Activated T-cell treated with anti-CD3 and anti-CD28 coated beads, Interleukin-2, amount 50 U/mL, for 4 hours (primary cell): ENCODE measurements at places on chromosomes 2 and 18. TPM values are rescaled to one million over a fixed set of nuclear protein-coding genes. Genes with fewer than 3 reads are reported as not detected.

AQP12A gene
- total RNA-seq, result not detected

SPP2 gene
- not detected for total RNA-seq

FAHD2B gene
- 7.0 TPM for total RNA-seq

NRP2 gene
- 1.6 TPM for total RNA-seq

LCT gene
- 0.05 TPM for total RNA-seq

TUBA4B gene
- not detected for total RNA-seq

ASPRV1 gene
- total RNA-seq, result 0.46 TPM

MARCO gene
- total RNA-seq, result 0.56 TPM

CD8B2 gene
- 0.11 TPM for total RNA-seq

NETO1 gene
- total RNA-seq, result 0.14 TPM

HOXD11 gene
- total RNA-seq, result not detected

GREB1L gene
- not detected for total RNA-seq

DNA sequence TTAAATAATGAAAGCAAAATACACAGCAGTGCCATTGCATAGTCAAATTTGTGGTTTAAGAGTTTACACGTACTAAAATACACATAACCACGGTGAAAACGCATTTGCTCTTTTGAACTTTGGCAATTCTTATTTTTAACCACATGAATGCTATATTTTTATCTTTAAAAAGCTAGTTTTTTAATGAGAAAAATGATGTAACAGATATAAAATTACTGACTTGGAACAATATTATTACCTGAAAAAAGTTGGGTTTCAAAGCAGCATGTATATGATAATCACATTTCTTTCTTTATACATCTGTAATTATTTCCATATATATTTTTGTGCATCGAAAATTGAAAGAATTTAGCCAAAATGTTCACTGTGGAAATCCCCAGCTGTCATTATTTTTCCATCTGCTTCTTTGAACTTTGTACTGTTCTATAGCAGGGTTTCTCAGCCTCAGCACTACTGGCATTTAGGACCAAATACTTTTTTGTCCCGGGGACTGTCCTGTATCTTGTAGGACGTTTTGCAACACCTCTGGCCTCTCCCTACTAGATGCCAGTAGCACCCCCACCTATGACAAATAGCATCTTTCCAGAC is 75.9 kb upstream of the CAB39 start:
- no peak for DNase-seq

DNA sequence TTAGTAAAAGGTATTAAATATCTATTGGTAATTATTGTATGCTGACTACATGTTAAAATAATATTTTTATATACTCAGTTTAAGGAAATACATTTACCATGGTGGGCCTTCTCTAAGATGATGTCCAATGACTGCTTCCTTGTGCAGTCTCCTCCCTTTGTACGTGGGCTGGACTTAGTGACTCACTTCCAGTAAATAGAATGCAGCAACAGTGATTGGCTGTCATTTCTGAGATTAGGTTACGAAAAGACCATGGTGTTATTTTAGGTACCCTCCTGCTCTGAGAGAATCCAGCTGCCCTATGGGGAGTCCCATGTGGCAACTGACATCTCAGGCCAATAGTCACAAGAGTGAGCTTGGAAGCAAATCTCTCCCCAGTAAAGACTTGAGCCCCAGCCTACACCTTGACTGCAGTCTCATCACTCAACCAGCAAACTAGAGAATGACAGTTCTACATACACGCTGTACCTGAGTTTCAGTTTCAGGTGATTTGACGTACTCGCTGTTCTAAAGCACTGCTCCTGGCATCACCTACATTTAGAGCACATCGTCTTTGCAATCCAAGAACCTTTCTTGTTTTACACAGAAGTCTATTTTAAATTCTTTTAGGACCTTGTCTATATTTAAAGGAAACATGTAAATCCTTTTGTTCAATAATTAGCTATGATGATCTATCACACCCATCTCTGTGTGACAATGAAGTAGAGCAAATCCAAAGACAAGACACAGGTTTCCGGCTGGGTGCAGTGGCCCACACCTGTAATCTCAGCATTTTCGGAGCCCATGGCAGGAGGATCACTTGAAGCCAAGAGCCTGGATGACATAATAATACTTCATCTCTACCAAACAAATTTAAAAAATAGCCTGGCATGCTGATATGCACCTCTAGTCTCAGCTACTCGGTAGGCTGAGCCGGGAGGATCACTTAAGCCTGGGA is 87.2 kb downstream of the COBLL1 start:
- no peak for DNase-seq

DNA sequence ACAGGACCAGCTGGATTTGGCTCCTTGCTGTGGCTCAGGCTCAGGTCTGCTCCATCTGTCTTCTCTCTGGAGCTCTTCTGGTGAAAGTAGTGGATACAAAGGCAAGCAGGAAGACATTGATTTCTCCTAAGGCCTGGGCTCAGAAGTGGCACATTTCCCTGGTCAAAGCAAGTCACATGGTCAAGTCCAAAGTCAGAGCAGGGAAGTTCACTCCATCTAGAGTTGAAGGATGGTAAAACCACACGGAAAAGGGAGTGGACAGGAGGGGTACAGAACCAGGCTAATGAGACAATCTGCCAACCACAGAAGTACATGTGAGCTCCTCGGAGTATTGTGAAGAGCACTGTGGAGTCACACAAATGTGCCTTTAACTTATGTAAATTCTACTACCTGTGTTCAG is 66.1 kb downstream of the MARCO start:
- DNase-seq, result no peak

- no peak for DNase-seq
Observed at GRCh38 chr18:41266204-41266603, 688.8 kb upstream of the PIK3C3 start.

DNA sequence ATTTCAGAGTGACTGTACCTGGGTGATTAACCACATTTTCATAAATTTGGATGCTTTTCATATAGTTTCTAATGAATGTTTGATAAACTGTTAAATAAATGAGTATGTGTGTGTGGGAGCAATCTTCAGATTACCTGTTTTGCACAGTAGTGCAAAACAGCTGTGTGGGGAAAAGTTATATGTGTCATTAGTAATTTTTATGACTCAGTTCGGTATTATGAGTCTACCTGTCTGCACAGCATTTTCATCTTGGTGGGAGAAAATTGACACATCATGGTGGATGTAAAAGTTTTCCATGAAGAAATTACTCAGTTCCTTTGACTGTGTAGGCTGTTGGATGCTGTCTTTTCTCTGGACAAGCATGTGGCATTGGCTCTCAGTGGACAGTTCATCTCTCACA is 43.8 kb downstream of the LTBP1 start:
- DNase-seq, result no peak

GRCh38 chr2:99864561-99865553 is 277.5 kb downstream of the AFF3 start:
- no peak for DNase-seq

DNA sequence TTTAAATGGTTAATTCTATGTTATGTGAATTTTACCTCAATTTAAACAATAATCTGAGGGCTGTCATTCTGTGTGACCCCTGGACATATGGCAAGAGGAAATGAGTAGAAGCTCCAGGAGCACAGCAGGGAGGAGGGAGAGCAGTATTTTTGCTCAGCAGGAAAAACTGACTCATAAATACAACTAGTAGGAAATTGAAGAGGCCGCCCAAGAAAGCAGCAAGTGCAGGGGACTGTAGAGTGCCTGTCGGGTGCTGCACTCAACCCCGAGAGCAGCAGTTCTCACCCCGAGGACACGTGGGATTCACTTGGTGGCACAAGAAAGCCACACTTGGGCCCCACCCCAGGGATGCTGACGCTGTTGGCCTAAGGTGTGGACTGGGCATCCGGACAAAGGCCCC is 60.8 kb downstream of the NPAS2 start:
- DNase-seq, result no peak

DNA sequence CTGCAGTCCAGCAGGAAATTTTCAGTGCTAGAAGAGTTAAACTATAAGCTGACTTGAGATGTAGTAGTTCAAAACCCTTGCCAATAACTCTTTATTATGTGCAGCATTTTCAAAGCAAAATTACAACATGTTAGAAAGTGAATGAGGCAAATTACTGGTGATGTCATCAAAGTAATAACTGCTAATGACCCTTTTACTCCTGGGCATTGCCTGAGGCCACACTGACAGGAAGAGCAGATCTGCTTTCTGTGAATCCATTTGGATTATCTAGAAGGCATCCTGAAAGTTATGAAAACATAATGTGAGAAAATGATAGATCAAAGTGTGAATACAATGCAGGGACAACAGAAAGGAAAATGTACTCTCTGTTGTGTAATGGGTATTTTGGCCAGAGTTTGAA is 139.6 kb upstream of the TRIB2 start:
- DNase-seq, result no peak

DNA sequence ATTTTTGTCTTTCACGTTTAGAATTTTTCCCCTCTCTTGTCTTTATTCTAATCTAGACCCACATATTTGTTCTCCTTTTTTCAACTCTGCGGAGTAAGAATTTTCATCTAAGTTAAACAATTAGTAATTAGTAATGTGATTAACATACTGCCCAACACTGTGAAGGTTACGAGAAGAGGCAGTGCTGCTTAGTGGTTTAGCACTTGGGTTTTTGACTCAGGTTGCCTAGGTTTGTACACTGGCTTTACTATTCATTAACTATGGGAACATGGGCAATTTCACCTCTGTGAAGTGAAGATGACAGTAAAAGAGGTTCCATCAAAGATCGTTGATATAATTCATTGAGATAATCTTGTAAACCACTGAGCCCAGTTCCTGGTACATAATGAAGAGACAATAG is 82.2 kb upstream of the PNPT1 start:
- no peak for DNase-seq

DNA sequence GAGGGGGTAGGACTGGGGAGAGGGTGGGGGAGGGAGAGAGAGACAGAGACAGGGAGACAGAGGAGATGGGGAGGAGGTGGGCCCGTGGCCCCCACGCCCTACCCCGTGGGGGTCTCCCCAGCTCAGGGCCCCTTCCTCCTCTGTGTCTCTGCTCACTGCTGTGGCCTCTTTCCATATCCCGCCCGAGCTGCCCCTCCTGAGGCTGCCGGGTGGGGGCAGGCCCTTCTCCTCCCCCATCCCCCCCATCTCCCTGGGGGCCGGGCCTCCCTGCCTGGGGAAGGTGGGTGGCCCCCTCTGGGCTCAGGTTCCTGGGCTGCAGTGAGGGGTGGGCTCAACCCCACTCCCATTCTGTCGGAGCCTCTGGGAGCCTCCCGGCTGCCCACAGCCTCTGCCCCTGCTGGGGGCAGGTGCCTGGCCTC is 332 bp upstream of the PDCD1 start:
- DNase-seq, result no peak

GRCh38 chr18:48847807-48848486 is 102.8 kb downstream of the SMAD7 start:
- DNase-seq, result no peak
